ENCODE measurements at places on chromosomes 4 and X.
A peak's percentile ranks its signal among the peaks of the same experiment; 100 is the strongest.

GRCh38 chr4:143351149-143351691 lies 14.5 kb downstream of the GAB1 start:
- no peak for DNase-seq

- DNase-seq, result no peak
Observed at GRCh38 chr4:75016472-75016871, 83.6 kb downstream of the PARM1 start.

- DNase-seq, result no peak
Observed at GRCh38 chr4:139645458-139645857, 20.2 kb upstream of the MGST2 start.

- DNase-seq, result no peak
Observed at GRCh38 chr4:2887343-2887742, 43.7 kb downstream of the ADD1 start.

- no peak for DNase-seq
Observed at GRCh38 chr4:90184560-90184959, 57.4 kb downstream of the CCSER1 start.

DNA sequence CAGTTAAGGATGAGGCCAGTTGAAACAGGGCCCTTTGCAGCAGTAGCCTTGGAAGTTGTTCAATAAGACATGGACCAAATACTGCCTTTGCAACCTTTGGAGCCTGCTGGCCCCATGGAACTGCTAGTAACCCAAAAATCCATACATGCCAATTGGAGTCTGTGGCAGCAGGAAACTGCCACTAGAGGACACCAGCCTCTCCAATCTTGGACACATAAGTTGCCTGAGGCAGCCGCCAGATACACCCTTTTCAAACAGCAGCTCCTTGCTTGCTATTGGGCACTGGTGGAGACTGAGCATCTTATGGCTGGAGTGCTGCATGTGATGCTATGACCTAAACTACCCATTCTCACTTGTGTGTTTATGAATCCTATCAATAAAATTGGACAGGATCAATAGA lies 14.8 kb upstream of the LAP3 start:
- no peak for DNase-seq

DNA sequence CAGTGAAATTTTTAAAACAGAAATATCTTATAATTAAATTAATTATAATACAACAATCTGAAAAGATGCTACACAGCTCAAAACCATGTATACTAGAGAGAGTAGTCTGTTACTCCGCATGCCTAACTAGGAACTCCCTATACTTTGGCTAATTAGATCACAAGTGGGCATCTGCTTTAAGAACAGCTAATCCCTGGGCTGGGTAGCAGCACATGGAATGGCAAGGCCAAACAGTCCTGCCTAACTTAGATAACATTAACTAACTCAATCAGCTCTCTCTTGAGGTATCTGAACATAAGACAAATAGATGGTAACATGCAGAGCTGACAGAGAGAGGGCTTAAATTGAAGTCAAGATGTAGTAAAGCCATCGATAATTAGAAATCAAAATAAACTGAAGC lies 9.9 kb downstream of the CHIC2 start:
- no peak for DNase-seq

DNA sequence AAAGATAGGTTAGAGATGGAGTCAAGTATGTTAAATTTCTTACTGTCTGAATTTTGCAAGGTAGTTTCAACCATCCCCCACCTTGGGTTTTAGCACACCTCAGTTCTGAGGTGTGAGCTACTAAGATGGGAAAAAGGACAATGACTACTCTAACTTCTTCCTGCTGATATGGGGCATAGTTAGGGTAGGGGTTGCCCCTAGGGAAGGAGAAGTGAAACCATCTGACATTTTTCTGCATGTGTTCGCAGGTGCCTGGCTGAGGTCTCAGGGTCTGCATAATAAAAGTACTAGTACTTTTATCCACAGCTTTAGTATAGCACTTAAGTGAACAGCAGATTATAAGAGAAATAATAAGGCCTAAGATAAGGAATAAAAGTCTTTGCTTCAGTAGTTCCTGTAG lies 129.5 kb upstream of the CYSLTR1 start:
- DNase-seq, result no peak

DNA sequence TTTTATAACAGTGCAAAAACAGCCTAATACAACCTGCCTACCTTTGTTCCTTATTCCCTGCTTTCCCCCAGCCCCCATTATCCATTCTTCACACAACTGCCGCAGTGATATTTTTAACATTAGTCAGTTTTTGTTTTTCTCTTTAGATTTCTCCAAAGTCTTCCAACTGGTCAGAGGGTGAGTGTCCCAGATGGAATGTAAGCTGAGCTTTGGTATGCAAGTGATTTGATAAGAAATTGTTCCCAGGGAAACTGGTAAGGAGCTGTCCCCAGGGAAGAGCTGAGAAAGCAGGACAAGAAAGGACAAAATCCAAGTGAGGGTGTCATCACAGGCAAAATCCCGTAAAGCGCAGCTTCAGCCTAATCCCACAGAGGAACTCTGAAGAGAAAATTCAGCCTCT lies 475.5 kb upstream of the ADGRL3 start:
- no peak for DNase-seq

DNA sequence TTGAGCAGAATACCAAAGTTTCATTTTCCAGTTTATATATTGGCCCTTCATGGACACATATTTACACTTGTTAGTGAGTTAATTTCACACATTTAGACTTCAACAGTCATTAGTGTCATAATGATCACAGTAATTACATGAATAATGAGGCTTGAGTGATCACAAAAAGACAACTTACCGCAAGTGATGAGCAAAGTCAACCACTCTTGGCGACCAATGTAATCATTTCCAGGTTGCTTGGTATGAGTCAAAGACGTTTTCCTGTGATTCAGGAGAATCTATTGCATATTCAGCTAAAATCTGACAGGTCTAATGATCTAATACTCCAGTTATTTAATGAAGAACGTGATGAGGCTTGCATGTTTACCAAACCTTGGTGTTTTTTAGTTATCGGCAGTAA lies 407.9 kb upstream of the TENM3 start:
- no peak for DNase-seq

DNA sequence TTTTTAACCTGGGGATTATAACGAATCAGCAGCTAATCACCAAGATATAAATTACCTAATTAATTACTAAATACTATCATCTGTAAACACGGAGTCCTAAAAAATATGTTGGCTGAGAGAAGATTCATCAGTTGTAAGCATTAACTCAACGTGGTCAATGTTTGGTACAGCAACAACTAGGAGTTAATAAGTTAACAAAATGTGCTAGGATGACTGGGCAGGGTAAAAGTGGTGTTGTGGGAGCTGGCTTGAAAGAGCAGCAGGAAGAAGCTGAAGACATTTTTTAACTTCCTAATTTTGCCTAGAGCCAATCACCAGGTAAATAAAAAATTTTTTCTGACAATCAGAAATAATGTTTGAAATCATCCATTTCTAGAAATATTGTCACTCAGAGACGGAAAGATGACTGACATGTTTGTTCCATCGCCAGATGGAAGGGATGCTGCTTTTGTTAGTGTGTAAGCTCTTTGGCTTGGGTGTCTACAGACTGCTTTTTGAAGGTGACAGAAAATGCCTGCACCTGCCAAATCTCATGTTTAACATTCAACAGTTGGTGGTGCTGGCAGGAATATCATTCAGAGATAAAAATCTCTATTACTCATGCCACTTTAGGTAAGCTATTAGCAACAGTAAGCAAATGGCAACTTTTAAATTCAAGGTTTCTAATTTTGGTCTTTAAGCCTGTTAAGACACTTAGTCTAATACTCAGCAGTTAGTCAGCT lies 1126.9 kb downstream of the STPG2 start:
- DNase-seq, result peak; percentile 54

GRCh38 chr4:176999935-177000543 lies 207.3 kb upstream of the VEGFC start:
- DNase-seq, result no peak

DNA sequence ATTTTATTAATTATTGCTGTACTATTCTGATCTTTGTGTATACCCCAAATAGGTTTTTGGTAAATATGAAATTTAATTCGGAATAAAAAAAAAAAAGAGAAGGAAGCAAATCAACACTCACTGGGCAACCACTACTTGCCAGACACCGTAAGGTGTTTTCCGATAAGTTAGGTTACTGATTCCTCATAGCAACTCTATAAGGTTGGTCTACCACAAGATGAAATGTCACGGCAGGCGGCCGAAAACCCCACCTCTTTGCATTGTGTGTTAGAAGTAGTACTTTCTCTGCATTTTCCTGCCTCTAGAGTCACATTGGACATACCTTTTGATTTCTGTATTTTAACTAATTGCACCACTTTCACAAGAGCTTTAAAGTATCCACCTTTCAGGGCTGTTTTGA lies 44.5 kb upstream of the RASGEF1B start:
- no peak for DNase-seq

- no peak for DNase-seq
Observed at GRCh38 chrX:47849778-47850177, 13.1 kb downstream of the ZNF81 start.

DNA sequence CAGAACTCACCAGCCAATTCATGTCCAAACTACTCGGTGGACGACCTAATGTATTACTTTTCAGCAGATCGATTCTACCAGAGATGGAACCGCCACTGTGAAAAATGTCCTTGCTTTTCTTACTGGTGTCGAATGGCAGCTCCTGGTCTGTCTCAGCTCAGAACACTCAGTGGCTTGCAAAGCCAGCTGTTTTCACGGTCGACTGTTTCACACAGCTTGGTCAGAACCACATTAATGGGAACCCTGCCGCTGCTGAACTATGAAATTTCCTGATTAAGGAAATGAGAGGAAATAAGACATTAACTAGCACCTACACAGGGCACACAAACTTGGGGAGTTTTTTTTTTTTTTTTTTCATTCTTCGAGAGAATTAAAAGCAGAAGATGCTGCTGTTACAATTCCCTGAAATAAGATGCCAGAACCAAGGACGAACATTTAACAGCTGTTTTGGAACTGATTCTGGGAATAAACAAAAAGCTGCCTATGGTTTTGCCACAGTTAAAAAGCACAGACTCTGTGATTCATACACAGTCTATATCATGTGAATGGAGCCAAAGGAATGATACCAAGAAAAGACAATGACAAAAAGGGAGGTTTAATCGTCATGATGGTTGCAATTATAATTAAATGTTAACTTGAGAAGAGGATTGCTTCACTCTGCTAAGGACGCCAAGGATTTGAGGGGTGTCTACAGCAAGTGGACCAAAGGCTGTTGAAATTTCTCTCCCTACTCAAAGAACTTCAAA lies 31.3 kb downstream of the SUPT20HL2 start:
- no peak for DNase-seq

DNA sequence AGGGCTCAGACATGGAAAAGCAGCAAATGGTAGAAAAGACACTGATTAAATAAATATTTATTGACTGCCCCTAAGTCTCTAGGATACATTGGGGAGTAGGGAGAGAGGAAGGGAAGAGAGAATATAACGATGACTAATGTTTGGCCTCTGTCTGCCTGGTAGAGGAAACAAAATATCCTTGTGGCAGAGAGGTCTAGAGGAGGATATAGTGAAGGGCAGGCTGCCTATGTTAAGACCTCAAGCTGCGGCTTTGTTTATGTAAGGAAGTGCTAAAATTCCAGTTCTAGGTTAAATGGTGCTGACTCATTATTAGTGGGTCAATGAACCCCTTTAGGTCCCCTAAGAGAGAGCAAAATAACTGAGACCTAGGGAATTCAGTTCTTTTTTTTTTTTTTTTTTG lies 427.3 kb upstream of the FTHL17 start:
- no peak for DNase-seq

DNA sequence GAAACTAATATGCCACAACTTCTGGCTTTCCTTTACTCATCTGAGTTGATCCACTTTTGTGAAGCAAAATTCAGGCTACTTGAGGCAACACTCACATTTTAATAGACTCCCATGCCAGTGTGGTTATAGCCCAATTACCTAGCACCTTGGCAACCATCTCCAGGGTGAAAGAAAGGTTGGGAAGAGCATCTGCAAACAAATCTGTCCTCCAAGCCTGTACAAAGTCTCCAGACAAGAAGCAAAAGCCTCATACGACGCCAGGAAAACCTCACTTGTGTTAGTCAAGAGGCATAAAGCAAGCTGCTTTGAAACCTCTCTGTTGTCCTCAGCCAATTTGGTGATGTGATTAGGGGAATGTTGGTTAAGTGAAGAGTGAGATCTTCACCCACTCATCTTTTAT lies 246.6 kb downstream of the THOC2 start:
- DNase-seq, result no peak

DNA sequence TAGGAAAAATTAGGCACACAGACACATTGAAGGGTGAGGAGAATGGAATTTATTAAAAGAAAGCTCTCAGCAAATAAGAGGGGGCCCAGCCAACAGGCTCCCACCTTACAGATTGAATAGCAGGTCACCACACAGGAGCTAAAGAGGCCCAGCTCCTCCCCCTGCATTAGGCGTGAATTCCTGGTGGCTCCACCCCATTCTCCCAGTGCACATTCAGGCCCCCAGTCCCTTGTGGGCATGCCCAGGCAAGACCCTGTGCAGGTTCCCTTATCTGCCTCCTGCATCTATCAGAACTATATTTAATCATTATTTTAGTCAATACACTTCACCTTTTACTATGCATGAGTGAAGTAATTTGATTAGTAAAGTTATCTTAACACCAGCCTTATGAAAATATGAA lies 856.3 kb upstream of the NDST4 start:
- no peak for DNase-seq

- peak; percentile 69 for DNase-seq
Observed at GRCh38 chr4:52861879-52862616, at the start of gene RASL11B. Gene RASL11B (plus strand): TSS chr4:52862317. CDS start chr4:52862508, 191 bp downstream.

- DNase-seq, result no peak
Observed at GRCh38 chr4:151687021-151687640, 73.7 kb downstream of the GATB start.

DNA sequence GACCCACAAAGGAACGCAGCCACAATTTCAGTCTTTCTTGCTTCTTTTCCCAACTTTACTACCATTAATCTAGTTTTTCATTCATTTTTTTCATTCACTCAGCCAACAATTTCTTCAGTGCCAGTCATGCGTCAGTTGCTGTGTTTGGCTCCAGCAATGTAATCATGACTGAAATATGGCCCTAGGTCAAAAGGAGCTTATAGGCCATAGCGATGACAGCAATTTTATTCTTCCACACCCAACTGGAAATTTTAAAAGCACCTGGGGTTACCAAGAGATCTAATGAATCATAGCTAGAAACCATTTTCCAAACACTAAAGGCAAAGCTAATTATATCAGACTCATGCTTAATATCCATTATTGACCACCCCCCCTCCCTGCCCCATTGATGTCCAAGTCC lies 29.8 kb upstream of the C1QTNF7 start:
- DNase-seq, result no peak

- DNase-seq, result no peak
Observed at GRCh38 chrX:100297728-100298127, 112.3 kb downstream of the PCDH19 start.

DNA sequence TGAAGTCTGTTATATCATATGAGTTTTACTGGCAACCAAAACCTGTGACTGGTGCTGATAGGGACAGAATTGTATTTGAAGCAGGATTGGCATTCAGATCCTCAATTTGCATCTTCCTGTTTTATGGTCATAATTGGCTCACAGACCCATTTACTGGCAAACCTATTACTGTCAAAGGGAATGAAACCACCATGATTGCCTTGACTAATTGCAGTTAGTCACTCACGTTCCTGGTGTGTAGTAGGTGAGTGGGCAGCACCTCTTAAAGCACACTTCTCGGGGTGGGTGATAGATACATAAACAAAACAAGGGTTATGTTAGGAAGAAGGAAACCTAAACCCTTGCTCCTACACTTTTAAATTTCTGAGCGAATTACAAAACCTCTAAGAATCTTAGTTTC lies 81.0 kb downstream of the PPEF2 start:
- no peak for DNase-seq
